ENCODE measurements at places on chromosomes 7 and 10.

GRCh38 chr7:16604054-16604453 lies 41.5 kb downstream of the ANKMY2 start:
- peak; percentile 21 for DNase-seq

DNA sequence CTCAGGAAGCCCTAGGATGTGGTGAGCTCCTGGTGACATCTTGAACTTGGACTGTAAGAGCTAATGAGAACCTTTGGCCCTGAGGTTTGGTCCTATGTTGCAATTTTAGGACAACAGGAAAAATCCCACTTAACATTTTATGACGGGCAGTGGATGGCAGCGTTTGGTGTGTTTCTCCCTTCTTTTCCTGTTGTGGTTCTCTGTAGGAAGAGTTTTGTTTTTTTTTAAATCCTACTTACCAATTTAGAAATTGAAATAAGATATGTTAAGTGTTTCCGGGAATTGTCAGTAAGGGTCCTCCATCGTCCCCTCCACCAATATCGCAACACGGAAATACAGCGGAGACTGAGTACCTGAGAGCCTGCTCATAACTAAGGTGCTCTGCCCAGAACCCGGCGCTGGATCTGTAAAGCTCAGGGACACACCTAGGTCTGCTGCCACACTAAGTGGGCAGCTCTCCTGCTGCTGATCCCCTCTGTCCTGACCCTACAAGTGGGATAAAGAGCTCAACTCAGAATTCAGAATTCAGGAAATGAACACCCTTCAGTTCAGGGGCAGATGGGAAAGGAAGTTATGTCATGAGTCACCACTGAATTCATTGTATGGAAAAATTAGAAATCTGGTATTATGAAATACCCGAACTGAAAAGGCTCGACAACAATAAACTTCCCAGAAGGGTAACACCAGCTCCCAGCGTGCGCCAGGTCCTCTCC lies 9.1 kb upstream of the PROSER2 start:
- peak; percentile 86 for DNase-seq

DNA sequence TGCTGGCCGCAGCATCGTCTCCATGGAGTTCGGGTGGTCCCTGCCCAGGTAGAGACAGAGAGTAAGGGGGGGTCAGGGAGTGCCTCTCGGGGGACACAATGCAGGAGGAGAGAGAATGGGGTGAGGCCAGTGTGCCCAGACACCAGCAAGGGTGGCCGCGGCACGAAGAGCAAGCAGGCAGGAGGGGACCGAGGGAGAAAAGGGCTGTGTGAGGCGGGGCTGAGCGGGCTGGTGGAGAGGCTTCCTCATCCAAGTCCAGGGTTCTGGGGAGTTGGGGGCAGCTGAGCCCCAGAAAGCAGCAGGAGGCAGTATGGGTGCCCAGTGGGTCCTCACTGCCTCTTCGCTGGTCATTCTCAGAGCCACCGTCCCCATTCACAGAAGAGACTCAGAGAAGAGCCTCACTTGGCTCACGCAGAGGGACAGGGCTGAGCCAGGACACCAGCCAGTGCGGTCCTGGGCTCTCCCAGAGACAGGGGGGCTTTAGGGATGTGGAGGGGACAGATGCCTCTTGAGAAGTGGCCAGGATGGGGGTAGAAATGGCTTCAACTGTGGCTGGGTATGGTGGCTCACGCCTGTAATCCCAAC lies 78.9 kb downstream of the MICALL2 start:
- no peak for DNase-seq

DNA sequence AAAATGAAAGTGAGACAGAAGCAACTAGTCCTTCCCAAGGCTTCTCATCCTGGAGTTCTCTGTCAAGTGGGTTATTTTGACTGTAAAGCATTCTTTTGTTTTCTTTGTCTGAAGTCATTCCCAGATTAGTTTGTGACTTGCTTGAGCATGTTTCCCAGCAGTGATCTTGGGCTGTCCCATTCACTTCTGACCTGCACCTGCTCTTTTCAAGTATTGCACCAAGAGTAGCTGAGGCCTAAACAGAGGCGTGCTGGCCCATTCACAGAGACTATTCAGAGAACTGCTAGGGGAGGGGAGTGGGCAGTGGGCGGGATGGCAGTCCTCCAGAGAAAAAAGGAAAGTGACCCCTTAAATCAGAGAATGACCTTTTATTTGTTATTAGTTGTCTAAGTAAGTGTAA lies 61.3 kb downstream of the CACNA2D1 start:
- no peak for DNase-seq

GRCh38 chr7:129923709-129924108 lies 29.1 kb downstream of the UBE2H start:
- peak; percentile 81 for DNase-seq

Measured in endothelial cell of umbilical vein (primary cell).